ENCODE measurements at places on chromosomes 2 and 18.

DNA sequence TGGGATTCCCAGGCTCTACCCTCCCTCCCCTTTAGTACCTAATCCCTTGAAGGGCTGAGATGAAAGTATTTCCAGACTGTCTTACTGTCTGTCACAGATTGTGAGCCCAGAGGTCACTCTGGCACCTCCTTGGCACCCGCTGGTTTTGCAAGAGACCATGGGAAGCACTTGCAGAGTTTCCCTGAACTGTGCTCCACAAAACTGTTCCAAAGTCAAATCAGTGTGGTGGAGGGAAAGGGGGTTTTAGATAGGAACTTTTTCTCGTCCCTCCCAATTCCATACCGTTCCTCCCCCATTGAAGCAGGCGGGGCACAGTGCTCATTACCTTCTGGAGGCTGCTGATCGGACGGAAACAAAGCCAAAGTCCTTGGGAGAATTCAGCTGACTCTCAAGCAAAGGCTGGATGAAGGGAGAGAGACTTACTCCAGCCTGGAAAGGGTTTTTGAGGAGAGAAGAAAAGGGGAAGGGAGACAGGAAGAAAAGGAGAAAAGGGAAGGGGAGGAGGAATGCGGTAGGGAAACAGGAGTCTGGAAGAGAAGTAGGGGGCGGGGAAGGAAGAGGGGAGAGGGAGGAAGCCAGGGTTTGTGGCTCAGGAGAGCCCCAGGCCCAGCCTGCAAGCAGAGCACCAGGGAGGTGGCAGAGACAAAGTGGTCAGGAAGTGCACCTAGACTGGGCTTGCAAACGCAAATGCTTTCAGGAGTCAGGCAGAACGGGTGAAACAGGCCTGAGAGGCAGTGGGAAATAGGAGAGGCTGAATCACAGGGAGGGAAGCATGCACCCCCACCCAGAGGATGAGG, 88.4 kb upstream of the SP3 start:
- no peak for DNase-seq

DNA sequence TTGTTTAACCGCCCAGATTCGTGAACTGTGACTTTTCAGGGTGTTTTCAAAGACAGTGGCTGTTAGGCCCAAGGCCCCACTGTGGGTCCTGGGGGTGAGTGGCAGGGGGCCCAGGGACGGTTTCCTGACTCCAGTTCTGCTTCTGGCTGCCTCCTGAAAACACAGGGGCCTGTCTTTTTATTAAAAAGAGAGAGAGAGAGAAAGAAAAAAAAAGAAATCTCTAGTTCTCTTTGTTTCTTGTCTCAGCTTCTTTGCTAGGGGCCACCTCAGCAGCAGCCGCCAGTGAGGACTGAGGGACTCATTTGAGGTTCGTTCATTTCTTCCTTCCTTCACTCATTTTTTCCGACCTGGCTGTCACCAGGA, 15.4 kb upstream of the E2F6 start:
- no peak for DNase-seq

DNA sequence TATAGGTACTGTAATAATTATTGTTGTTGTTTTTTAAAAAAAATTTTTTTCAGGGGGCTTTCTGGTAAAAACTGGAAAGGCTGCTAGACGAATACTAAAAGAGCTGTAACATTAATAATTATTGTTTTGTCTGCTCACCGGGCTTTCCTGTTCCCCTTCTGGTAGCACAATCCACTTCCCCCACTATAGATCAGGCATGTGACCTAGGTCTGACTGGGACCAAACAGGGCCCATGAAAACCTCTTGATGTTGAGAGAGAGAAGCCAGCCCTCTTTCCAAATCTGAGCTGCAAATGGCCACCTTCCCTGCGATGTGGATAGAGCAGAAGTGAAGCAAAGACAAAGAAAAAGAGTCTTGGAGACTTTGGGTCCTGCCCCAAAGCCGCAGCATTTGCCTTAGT, 23.4 kb downstream of the SH2D6 start:
- no peak for DNase-seq

DNA sequence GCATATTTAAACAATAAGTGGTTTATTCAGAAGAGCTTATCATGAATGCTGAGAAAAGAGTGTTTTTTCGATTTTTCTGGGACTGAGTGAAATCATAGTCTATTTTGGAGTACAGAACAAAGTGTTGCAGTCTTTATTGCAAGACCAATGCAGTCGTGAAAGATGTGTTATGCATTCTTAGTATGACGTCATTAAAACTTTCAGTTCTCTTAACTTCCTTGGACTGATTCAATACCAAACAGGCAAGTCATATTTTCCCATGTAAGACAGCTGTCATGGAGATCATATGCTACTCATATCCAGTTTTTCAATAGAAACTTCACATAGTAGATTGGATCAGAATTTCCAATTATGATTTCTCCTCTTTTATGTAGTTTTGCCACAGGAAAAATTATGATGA, 92.6 kb downstream of the RIT2 start:
- DNase-seq, result no peak

- DNase-seq, result no peak
Observed at GRCh38 chr2:127219171-127220070, 678 bp downstream of the CYP27C1 start.

DNA sequence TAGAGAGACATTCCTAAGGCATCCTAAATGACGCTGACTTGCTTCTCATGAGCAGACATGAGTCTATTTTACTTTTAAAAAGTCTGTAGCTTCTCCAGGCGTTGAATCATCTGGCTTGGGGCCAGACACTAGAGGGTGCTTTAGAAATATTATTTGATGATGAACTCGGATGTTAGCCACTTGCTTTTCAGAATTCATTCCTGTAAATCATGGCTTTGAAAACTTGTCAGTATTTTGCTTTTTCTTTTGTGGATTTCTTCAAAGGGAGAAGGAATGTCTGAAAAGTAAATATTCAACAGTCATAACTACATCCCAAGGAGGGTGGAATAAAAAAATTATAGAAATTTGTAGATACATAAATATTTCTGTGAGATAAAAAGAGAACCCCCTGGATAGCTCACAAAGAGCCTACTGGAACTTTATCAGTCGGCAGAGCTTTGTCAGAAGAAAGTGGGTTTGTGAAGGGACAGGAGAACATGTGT, 370.8 kb downstream of the OSR1 start:
- no peak for DNase-seq

DNA sequence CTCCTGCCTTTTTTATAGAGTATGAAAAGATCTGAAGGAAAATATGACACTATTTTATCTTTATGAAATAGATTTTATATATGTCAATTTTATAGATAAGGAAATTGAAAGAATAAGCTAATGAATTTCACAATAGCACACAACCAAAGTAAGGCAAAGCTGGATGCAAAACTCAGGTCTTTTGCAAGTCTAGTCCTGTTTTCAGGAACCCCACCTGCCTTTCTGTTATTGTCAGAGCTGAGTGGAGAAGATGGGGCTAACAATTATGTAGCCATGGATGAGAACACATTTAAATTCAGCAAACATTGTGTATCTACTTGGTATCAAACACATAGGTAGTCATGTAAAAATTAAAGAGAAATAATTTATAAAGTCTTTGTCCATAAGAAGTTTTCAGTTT, 161.5 kb upstream of the ZEB2 start:
- no peak for DNase-seq

DNA sequence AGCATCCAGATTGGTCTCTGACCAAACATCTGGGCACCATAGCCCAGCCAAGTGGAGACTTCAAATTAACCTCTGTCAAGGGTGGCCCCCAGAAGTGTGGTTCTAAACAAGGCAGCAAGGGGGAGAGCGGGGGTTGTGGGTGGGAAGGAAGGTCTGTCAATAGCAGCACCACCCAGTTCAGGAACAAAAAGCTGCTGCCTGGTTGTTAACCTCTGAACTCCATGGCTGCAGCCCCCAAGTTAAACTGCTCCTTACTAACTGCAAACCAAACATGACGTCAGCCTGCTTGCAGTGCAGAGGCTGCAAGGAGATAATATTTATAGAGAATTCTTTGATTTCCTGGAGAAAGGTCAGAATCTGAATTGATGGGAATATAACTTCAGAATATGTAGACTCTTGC, 76.5 kb downstream of the ARL4C start:
- no peak for DNase-seq

GRCh38 chr18:42931491-42931890, 184.0 kb downstream of the RIT2 start:
- no peak for DNase-seq

- DNase-seq, result peak; percentile 64
Observed at GRCh38 chr2:168848225-168848624, 42.0 kb downstream of the SPC25 start.

- DNase-seq, result no peak
Observed at GRCh38 chr2:216665242-216665641, 30.1 kb downstream of the IGFBP5 start.

DNA sequence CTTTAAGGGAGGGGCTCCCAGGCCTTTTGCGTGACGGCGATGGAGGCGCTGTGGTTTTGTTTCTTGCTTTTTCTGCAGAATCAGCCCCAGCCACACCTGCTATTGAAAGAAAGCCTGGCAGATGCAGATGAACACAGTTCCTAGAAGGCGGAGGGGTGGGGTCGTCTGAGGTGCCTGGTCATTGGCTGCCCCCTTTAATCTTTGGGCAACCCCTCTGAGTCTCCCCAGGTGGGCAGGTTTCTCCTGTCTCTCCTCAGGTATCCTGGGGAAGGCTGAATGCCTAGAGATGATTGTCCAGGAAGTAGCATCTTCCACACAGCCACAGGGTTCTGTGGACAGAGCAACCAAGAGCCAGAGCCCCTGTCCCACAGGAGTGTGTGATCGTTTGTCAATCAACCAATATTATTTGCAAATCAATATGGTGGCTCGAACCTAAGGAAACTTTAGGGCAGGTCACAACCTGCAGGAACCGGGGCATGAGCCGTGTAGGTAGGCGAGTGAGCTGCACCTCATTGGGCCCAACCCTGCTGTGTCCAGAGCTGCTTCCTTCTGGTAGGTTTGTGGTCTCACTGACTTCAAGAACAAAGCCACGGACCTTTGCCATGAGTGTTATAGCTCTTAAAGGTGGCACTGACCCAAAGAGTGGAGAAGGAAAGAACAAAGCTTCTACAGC, 104.3 kb downstream of the NDUFA10 start:
- DNase-seq, result no peak

DNA sequence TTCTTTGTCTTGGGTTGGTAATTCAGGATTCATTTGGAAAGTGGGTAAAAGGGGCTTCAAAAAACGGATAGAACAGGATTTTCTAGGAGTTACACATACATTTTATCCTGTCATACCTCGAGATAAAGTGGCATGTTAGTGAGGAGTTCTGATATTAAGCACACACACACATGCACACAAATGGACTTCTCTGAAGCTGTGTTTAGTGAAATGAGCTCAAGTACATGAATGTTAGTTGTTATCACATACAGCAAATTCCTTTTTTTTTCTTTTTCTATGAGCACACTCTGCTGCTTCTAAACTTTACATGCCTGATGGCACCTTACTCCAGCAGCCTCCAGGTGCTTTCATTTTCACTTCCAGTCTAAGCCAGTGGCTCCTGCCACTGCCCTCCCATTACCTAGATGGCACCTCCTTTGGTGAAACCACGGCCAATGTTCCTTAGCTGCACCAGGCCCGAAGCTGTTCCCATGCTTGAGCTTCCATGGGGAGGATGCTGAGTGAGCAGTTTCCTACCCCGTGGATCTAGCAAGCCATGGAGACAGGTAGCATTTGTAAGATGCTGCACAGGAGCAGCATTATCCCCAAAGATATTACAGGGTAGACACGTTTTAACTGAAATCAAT, 49.7 kb downstream of the STAT1 start:
- DNase-seq, result no peak

GRCh38 chr2:122750808-122751207, 995.4 kb downstream of the TSN start:
- no peak for DNase-seq

- no peak for DNase-seq
Observed at GRCh38 chr18:68428661-68429060, 286.2 kb downstream of the TMX3 start.

GRCh38 chr2:47021301-47022009, 105.8 kb upstream of the MCFD2 start:
- DNase-seq, result no peak

- no peak for DNase-seq
Observed at GRCh38 chr2:239223310-239224198, 177.3 kb downstream of the HDAC4 start.

GRCh38 chr2:68475110-68475509, 7.7 kb downstream of the APLF start:
- no peak for DNase-seq

- no peak for DNase-seq
Observed at GRCh38 chr2:17640406-17640805, 99.9 kb downstream of the VSNL1 start.

DNA sequence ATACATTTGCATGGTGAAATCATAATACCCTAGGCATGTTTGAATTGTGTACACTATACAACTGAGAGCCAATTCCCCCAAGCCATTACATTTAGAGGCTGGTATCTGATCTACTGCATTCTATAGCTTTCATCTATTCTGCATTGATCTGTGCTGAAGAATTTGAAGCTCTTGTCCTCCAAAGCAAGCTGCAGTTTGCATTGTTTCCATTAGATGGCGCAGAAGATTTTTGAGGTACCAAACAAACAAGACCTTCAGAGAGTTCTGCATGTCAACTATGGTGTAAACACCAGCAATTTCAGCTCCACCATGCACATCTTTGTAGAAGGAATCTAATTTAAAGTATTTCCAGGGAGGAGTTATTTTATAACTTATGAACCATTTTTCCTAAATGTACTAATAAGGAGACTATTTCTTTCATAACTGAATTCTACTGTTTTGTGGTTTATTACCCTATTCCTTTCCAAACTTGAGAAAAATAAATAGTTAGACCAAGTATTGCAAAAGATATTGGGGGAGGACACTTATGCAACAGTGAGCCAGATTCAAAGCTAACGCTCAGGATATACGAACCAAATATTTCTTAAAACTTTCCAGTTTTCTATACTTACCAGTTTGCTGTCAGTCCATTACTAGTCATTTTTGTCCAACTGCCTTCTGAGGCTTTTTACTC, 761.8 kb upstream of the ACVR2A start:
- DNase-seq, result peak; percentile 50

DNA sequence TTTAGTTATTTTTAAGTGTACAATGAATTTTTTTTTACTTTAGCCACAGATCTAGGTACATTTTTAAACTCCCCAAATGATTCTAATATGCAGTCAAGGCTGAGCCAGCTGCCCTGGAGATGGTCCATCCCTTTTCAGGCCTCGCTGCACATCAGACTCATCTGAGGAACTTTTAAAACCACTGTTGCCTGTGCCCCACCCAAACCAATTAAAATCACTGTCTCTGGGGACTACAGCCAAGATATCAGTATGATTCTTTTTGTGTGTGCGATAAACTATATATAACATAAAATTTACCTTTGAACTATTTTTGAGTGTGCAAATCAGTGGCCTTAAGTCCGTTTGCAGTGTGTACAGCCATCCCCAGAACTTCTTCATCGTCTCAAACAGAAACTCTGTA, 9.1 kb upstream of the MALT1 start:
- no peak for DNase-seq

GRCh38 chr2:144339048-144339447, 180.9 kb downstream of the ZEB2 start:
- no peak for DNase-seq

- DNase-seq, result no peak
Observed at GRCh38 chr2:112095681-112096080, 40.6 kb downstream of the TMEM87B start.

DNA sequence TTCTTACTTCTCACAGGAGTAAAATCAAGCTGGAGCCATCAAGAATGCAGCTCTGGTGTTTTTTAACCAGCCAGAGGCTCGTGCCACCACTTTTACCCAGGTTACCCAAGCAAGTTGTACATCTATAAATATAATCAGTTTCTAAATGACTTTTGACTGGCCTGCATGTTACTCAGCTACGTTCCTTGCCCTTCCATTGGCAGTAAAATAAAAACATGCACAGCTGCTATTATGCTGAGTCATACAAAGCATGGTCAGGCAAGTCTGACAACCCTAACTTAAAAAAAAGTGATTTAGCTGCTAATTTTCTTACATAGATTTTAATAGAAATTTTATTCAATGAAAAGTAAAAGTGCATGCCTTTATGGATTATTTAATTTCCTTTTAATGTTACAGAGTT, 111.7 kb upstream of the CSRNP3 start:
- peak; percentile 5 for DNase-seq

Measured in NCI-H2081 (cell line).